NCI-H1436 treated with DMSO at 0.1 percent for 48 hours (cell line): ENCODE measurements at places on chromosomes 5 and 9.

- no peak for DNase-seq
Observed at GRCh38 chr5:36403632-36404311, 102.1 kb upstream of the RANBP3L start.

DNA sequence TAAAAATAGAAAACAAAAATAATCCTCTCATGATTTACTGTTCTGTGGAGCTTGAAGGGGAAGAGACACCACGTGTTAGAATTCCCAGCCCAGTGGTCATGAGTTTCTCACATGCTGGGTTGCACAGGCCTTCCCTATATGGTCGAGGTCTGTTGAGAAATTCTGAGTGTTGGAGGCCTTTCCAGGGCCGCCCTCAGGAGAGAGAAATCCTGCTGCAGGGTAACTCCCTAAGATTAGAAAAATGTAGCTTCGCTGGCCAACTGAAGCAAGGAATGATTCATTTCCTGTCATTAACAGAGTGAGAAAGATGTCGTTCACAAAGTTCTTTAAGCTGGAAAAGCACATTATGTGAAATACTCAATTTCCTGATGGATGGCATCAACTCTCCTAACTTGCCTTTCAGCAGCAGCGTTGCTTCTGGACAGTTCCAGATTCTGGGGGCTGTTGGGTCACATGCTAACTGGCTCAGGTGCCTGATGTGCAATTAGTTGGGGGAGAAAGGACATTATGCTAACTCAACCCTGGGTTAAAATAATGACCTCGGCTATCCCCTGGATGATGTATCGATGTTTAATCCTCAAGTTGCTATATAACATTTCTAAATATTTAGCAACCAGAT, 104.8 kb upstream of the CD180 start:
- no peak for DNase-seq

- DNase-seq: no peak
Observed at GRCh38 chr9:75540185-75540584, 350.3 kb upstream of the PCSK5 start.

GRCh38 chr5:66239034-66239433, 94.9 kb downstream of the SREK1 start:
- DNase-seq: no peak

DNA sequence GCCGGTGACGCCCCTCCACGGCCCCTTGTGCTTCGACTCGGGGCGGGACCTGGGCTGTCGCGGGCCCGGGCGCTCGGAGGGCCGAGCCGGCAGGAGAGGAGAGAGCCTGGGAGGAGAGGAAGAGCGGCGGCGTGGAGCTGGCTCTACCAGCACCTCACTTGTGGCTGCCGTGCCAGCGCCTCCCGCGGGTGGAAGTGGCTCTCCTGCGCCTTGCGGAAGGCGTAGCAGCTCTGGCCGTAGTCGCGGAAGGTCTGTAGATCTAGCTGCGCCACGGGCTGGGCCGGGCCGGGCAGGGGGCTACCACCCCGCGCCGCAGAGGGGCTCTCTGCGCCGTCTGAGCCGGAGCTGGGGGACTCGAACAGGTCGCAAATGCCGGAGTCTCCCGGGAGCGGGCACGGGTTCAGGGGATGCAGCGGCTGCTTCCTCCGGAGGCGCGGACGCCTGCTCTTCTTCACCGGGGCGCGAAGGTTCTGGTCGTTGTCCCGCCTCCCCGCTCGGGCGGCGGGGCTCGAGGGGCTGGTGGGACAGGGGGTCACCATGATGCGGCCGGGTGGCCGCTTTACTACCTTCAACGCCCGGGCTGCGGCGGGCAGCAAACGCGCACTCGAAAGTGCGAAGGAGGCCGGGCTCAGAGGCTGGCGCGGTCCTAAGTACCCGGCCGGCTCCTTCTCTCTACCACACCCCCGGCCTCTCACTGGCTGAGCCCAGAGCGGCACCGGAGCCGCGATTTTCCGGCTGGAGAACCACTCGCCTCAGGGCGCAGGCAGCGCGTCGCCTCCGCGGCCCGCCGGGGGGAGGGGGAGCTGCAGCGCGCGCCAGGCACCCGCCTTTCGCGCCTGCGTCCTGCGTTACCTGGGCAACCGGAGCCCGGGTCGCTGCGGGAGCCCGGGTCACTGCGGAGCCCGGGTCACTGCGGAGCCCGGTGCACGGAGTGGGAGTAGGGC, at the start of gene CCNO:
TSS of gene CCNO (minus strand) at position 624 of the 944 bp plus-strand sequence. CDS start at position 539, 85 bp downstream.
- peak; percentile 24 for DNase-seq

- no peak for DNase-seq
Observed at GRCh38 chr5:135332519-135333150, 66.4 kb downstream of the MACROH2A1 start.

- DNase-seq: no peak
Observed at GRCh38 chr5:106818552-106818951, 852.2 kb downstream of the EFNA5 start.

GRCh38 chr9:4318326-4318725, 18.5 kb upstream of the GLIS3 start:
- DNase-seq: no peak

- no peak for DNase-seq
Observed at GRCh38 chr9:5265939-5266338, 34.7 kb downstream of the INSL4 start.

- DNase-seq: no peak
Observed at GRCh38 chr5:179798144-179798770, 4.5 kb downstream of the LTC4S start.

DNA sequence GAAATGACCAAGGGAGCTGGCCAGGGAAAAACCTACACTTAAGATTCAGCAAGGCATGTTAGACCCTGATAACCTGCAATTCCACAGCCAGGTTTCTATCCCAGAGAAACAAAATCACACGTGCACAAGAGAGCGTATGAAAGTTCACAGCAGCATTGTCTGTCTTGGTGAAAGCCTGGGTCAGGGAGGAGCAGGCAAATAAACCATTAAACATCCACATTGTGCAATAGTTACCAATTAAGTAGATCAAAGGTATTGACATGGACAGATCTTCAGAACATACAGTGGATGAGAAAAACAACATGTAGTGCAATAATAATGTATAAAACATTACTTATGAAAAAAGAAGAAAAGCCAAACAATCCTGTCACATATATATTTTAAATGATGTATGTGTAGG, 15.9 kb upstream of the GPX3 start:
- no peak for DNase-seq

- DNase-seq: no peak
Observed at GRCh38 chr9:126925876-126926275, 11.3 kb downstream of the RALGPS1 start.

DNA sequence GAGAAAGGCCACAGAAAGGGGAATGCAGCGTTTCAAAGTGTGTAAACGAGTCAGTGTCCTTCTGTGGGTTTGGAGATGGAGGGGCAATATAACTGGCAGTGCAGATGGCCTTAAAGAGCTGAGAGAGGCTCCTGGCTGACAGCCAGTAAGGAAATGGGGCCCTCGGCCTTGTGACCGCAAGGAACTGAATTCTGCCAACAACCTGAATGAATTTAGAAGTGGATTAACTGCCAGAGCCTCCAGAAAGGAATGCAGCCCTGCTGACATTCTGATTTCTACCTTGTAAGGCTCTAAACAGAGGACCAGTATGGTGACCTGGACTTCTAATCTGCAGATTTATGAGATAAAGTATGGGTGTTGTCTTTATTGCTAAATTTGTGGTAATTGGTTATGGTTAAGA, 17.5 kb upstream of the NREP start:
- no peak for DNase-seq

DNA sequence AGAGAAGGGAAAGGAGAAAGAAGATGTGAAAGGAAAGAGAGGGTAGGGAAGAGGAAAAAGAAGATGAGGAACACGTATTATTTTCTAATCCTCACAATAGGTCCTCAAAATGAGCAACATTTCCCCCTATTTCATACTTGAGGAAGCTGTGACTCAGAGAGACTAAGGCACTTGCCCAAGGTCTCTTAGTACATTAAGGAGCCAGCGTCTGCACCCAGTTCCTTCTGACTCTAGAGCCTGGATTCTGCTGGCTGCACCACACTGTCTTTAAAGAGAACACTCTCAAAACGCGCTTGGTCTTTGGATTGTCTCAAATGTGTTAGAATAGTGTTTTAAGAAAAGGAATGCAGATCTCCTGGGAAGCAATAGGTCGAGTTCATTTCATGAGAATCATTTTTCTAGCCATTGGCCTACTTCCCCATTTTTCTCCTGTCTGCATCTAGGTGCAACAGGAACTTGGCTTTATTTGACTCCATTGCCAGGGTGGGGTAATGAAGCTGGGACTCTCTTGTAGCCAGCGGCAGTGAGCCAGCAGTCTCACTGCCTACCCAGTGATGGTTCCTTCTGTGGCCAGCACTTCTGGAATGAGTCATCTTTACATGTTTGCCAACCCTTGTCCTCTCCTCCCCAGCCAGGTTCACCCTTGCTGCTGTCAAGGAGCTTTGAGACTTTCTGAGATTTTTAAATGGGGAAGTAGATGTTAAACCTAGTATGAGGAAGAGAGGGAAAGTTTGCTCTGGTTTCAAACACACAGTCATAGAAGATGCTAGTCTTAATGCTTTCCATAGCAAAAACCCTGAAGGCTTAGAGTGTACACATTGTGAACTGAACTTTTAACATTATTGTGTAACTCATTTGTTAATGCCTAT, 82.7 kb downstream of the DOCK8 start:
- no peak for DNase-seq
